ENCODE measurements at places on chromosomes 2 and 18.

- no peak for DNase-seq
Measured at GRCh38 chr2:160335441-160335840, 135.4 kb upstream of the ITGB6 start.

DNA sequence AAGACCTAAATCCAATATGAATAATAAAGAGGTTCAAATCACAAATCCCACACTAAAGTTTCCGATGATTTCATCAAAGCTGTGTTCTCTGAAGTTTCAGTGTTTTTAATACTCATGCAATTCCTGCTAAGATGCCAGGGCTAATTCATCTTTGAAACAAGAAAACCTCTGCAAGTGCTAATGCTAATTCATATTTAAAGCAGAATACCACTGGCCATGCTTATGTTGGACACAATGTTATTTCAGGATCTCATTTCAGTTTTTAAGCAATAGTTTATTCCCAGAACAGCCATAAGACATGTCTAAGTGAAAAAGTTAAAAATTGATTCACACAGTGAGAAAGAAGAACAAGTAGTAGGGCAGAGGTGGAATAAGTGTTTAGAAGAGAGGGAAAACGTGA is 62.8 kb downstream of the GRB14 start:
- no peak for DNase-seq

DNA sequence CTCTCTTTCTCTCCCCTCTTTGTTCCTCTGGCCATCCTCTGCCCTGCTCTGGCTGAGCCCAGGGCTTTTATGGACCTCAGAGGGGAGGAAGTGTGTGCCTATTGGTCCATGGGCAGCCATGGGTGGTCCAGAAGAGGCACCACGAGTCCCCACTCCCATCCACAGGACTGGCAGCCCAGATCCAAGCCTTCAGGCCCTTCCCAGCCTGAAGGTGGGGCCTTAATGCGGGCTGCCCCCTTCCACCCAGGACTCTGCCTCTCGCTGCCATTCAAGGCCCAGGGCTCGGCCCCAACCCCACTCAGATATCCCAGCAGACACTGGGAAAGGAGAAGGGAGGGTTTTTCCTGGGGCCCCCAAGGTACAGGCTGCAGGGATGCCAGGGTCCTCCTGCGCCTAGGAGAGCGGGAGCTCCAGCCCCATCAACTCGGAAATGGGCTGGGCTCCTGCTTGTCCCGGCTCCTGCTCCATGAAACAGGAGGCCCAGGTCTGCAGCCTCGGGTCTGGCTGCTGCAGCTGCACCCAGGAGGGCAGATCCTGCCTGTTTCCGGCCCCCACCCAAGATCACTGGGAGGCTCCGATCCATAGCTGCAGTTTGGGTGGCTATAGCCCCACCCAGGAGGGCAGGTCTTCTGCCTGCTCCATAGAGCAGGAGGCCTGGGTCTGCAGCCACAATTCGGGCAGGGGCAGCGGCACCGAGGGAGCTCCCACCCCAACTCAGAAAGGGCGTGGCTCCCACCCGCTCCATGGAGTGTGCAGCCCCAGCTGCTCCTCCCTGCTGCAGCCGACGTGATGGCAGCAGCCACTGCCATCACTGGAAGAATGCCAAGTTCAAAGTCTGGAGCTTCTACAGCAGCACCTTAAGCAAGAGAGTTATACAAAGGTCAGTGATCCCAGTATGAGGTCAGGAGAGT is 116.6 kb upstream of the RBBP8 start:
- DNase-seq: no peak

- no peak for DNase-seq
Measured at GRCh38 chr2:85834466-85834865, 54.3 kb downstream of the ST3GAL5 start.

DNA sequence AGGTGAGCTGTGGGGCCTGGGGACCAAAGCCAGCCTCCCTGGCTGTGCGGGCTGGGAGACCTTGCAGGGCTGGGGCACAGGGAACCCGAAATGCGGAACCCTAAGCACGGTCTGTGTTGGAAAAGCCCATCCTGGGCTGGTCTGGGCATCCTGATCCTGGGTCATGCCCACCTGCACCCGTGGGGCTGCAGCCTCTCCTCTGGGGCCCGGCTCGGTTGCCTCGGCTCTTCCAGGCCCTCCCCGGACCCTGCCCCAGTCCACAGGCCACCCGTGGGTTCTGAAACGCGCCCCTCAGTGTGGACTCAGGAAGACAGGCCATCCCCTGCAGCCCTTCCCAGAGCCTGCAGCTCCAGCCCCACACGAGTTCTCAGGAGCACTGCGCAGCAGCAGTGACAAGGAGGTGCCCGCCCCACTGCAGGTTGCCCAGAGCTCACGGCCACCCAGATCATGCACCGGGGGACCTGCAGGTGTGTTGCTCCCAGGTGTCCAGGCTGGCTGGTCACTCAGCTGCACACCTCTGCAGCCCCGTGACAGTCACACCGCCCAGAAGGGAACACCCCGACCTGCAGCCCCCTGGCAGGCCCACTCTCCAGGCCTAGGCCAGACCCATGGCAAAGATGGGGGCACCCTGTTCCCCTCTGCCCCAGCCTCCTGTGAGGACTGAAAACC is 12.2 kb upstream of the NFATC1 start:
- no peak for DNase-seq

- no peak for DNase-seq
Measured at GRCh38 chr2:207067473-207067872, 98.3 kb downstream of the KLF7 start.

- no peak for DNase-seq
Measured at GRCh38 chr2:176380341-176380740, 111.1 kb downstream of the MTX2 start.

DNA sequence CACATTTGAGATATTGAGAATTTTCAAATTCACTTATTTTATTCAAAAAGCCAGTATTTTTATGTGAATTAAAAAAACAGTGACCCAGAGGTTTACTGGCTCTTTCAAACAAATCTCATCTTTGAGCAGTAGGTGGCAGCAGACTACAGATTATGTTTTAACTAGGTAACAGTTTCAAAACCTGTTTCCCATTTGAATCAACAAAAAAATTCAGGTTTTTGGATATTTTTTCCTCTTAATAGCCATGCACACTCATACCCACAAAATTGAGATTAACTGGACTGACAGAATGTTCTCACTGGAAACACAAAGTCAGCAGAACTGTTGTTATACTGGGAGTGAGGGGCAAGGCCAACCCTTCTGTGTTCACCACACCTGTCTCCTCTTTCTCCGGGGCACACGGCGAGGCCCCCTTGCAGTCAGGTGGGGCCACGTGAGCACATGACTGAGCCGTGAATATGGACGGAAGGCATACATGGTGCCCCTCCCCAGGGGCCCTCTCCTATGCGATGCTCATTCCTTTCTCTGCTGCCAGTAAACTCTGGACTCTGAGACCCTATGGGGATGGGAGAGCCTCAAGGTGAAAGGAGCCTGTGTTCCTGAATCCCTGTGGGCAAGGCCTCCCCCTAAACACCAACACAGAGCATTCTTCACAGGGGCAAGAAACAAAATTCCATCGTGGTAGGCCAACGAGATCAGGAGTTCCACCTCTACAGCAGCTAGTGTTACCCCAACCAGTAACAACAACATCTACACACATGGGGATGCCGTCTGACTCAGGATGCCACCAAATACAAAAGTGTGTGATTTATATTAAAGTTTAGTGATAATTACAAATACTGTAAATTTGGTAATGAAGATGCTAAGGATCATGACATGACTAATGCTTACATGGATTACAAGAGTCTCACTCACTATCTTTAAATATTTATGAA is 80.4 kb downstream of the LPIN2 start:
- DNase-seq: no peak

- no peak for DNase-seq
Measured at GRCh38 chr18:21452276-21452780, 148.2 kb downstream of the ESCO1 start.

DNA sequence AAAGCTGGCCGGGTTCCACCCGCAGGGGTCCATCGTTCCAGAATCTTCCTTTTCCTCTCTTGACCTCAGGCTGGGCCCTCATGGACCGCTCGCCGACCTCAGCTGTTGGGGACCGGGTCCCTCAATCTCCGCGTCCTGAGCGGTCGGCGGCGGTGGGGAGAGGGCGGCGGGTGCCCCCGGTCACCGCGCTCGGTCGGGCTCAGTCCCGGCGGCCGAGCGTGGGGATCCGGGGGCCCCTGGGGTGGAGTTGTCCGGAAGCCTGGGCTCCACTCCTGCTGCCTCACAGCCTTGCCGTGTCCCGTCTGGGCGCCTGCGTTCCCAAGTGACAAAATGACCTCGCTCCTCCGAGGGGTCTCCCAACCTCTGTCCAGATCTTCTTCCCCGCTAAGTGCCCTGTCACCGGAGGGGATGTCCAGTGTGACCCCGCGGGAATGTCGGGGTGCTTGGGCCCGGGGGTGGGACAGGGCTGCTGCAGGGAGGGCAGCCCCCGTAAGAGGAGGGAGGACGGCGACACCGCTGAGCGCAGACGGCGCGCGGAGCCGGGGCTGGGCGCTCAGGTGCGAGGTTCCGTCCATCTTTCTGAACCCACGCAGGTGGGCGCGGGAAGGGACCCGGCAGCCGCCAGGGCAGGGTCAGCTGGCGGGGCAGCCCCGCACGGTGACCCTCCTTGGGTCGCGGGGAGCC is 16.0 kb upstream of the E2F6 start:
- DNase-seq: no peak

GRCh38 chr18:36829362-36830157 is 633 bp downstream of the KIAA1328 start:
- DNase-seq: peak; percentile 40

- no peak for DNase-seq
Measured at GRCh38 chr2:97740590-97741182, 27.3 kb downstream of the ZAP70 start.

- no peak for DNase-seq
Measured at GRCh38 chr2:67208887-67209500, 188.1 kb upstream of the ETAA1 start.

DNA sequence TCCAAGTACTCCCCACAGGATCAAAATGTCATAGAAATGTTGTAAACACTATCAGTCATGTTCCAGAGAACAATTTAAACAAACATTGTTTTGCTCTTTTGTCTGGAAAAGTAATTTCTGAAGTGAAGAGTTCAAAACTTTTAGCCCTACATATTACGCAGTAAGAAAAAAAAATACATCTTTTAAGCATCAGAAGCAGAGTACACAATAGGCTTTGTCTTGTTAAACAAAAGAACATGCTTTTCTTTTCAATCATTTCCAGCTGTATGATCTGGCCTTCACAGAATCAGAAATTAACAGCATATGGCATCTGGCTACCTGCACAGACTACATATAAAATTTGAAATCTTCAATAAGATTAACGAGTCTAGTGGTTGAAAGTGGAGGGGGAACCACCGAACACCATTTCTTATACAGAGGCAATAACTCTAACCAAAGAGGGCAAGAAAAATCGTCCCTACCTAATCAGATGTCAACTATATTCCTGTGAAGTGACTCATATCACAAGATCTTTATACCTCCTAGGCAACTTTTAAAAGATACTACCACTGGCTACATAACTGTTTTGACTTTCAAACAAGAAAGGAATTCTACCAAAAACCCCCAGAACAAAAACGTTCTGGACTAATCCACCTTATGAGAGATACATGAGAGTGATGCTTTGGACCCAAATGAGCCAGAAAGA is 149.3 kb downstream of the EXOC6B start:
- DNase-seq: no peak

GRCh38 chr18:64398320-64398719 is 249.4 kb upstream of the LINC00305 start:
- no peak for DNase-seq

- DNase-seq: no peak
Measured at GRCh38 chr2:9310798-9311197, 104.2 kb downstream of the ASAP2 start.

DNA sequence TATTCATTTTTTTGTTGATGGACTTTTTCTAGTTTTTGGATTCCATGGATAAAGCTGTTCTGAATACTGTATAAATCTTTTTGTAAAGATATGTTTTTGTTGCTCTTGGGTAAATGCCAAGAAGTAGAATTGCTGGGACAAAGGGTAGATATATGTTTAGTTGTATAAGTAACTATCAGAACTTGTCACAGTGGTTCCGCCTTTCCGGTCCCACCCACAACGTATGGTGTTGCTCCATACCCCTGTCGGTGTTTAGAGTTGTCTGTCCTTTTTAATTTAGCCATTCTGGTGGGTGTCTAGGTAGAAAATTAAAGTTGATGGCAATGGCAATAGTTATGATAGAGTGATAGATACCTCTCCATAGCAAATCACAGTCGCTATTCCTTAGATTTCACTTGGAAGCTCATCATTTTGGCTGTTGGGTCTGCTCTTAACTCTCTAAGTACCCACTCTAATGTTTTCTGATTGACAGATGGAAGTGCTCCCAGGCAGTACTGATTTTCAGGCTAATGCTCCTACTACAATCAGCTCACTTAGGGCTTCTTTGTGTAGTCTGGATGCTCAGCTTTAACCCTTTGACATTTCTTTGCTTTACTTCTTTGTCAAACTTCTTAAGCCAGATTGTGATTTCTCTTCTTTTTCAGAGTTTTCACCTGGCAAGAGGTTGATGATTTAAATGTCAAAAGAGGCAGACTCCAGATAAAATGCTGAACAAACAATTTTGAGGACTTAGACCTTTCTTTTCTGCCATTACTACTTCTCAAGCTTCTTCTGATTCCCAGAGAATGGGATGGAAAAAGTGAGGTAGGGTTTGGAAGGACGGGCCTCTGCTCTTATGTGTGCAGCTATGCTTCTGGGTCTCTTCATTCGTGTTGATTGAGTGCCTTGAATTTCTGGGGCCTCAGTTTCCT is 156.4 kb downstream of the AQP4 start:
- no peak for DNase-seq

- no peak for DNase-seq
Measured at GRCh38 chr2:224058048-224058775, 19.1 kb upstream of the SERPINE2 start.

DNA sequence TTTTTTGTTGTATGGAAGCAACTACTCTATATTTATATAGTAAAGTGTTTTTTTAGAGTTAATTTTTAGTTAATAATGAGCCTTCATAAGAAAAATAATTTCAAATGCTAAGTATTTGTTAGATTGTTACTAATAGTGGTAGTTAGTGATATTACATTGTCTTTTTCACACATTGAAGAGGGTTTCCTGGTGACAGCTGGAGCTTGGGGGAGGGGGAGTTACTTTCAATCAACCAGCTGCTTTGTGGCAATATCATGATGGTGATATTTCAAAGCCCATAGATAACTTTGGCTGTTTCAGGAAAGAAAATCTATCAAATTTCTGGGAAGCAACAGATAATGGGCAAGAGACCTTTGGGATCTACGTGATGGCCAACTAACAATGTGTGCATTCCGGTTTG is 4.1 kb downstream of the RHBDD1 start:
- no peak for DNase-seq

- DNase-seq: no peak
Measured at GRCh38 chr2:14927021-14927564, 294.6 kb downstream of the LRATD1 start.

- no peak for DNase-seq
Measured at GRCh38 chr2:162929571-162929970, 91.0 kb upstream of the KCNH7 start.

DNA sequence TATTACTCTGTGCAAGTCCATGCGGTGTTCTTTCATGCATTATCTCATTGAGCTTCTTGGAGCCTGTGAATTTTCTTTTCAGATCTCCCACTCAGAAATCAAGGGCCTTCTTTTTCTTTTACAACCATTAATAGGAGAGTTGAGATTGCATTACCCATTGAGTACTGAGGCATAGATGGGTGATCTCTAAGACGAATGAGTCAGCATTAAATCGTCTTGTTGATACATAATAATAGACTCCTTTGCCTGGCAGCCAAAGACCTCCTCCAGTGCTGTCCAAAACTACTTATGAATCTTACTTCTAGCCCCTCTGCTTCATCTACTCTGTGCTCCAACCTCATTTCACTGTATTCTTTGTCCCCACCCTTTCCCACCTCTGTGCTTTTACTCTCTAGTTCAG is 180.5 kb downstream of the AGPS start:
- no peak for DNase-seq

- no peak for DNase-seq
Measured at GRCh38 chr2:173806761-173807160, 158.4 kb downstream of the SP3 start.
